ENCODE measurements at places on chromosomes 11 and 22.

DNA sequence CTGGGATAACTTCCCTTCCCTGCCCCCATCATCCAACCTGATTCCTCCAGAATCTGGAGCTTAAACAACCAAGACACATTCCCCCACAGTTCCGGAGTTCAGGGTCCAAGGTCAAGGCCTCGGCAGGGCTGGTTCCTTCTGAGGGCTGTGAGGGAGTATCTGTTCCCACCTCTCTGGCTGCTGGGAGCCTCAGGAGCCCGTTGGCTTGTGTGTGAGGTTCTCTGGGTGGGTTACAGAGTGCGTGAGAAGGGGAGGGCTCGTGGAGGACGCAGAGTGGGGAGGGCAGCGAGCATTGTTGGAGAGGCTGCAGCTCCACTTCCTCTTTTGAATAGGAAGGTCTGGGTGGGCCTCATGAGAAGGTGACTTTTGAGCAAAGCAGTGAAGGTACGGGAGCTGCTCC lies 8.5 kb downstream of the SERHL2 start:
- no peak for DNase-seq

GRCh38 chr11:212150-213100 lies 4.9 kb downstream of the RIC8A start:
- DNase-seq: no peak

- DNase-seq: no peak
Measured at GRCh38 chr11:74627381-74627780, 35.0 kb downstream of the POLD3 start.

- DNase-seq: no peak
Measured at GRCh38 chr11:130449310-130449990, 1.0 kb downstream of the ADAMTS15 start.

- DNase-seq: no peak
Measured at GRCh38 chr22:50118557-50119168, 28.9 kb downstream of the MOV10L1 start.

DNA sequence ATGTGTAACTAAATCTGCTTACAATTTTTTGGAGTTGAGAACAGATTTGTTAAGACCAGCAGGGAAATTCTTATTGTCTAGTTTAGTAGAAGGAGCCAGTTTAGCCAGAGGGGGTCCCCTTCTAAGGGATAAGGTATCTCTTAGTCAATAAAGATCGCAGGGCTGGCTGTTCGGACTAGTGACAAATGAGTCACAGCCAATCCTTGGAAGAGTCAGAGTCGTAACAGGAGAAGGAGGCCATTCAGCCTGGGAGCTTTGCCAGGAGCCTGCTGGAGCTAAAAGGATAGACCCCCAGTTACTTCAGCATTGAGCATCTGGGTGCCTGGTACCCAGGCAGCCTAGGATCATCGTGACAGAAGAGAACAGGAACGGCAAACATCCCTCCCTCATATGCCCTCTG lies 191.6 kb upstream of the ARHGAP20 start:
- peak; percentile 53 for DNase-seq

DNA sequence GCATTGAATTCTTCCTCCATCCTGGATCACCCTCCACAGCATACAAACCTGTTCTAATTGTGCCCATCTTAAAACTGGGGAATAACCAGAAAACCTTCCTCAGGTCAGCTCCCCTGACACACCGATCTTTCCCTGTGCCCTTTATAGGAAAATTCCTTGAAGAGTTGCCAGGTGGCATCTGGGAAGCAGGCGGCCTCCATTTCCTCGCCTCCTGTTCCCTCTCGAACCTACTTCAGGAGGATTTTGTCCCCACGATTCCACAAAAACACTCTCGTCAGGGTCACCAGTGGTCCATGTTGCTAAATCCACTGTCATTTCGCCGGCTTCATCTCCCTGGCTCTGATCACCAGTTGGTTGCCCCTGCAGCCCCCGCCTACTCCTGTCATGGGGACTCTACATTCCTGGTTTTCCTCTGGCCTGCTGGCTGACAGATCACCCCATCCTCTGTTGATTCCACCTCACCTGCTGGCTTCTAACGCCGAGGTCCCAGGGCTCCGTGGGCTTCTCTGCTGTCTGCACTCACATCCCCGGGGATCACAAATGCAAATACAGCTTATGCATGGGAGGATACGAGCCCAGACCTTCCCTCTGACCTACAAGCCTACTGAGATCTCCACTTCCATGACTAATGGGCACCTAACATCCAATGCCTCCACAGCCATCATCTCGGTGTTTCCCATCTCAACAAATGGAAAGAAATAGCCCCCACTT lies 92.5 kb upstream of the PRDM11 start:
- no peak for DNase-seq

DNA sequence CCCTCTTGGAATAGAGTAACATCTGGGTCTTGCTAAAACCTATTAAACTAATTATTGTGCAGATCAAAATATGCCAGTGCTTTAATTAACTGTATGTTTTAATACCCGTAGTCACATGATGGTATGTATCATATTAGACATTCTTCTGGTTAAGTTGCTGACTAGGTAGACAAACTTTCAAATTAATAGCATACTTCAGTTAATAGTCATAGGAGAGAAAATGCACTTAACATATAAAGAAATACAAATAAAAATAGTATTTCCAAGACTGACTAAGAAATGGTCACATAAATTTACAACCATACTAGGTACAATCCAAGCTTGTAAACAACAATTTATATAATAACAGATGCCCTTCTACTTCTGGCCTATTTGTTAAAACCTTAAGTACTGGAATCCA lies 7.6 kb upstream of the EXPH5 start:
- no peak for DNase-seq

All from NCI-H446 (cell line).